ENCODE measurements at places on chromosomes 12 and 14. TPM values are rescaled to one million over a fixed set of nuclear protein-coding genes. Genes with fewer than 3 reads are reported as not detected.

DNA sequence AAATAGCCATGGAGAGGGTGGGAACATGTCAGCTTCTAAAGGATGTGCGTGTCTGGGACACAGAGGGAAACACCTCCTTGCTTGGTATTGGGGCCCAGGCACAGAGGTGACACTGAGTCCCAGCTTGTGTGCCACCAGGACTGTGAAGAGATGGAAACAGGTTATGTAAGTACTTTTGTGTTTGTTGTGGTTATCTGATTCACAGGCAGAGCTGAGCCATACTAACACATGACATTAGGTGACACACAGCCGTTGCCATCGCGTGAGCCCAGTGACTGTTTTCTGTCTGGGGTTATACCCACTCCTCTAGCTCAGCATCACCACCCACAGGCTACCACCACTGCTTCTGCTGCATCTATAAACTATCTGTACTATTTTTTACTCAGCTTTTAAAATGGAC, 12.1 kb upstream of the FLVCR2 start:
- DNase-seq: no peak

DNA sequence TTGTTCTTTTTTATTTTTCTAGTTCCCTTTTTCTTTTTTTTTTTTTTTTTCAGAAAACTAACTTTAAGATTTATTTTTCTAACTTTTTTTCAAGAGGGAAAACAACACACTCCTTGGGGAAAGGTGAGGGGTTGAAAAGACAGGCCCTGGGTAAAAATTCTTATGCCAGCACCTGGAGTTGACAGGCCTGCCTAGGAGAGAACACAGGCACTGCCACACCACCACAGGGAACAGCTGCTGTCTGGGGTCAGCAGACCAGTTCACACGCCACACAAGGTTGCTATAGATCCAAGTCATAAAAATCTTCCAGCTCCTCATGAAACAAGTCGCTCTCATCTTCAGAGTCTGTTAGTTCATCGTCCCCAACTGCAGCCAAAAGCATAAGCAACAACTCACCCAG, 246.4 kb downstream of the C12orf50 start:
- DNase-seq: no peak

The TAC3 gene
- total RNA-seq: not detected

The KLRB1 gene
- not detected for total RNA-seq

The IFNG gene
- not detected for total RNA-seq

Data from osteocyte (in vitro differentiated cells).